ENCODE measurements at places on chromosomes 2 and 18.
A peak's percentile ranks its signal among the peaks of the same experiment; 100 is the strongest.

- no peak for DNase-seq
Measured at GRCh38 chr2:118847762-118848172, 319 bp upstream of the EN1 start.

DNA sequence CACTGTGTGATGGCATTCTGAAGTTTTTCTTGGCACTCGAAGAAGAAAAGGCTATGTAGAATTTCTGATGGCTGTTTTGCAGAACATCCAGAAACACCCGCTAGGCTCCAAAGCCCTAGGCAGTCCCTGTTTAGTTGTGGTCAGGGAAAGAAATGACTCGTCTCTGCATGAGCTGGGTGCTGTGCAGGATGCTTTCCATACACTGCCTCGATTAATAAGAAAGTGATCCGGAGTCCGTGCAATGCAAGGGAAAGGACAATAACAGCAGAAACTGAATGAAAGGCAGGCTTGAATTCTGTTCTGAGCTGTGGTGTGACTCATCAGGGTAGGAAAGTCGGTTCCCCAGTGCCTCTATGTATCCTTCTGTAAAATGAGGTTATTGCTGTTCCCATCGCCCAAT lies 18.7 kb downstream of the MAPRE3 start:
- no peak for DNase-seq

GRCh38 chr2:69634196-69634821 lies 9.2 kb downstream of the AAK1 start:
- no peak for DNase-seq

GRCh38 chr2:200781616-200782015 lies 30.1 kb upstream of the BZW1 start:
- DNase-seq = no peak

DNA sequence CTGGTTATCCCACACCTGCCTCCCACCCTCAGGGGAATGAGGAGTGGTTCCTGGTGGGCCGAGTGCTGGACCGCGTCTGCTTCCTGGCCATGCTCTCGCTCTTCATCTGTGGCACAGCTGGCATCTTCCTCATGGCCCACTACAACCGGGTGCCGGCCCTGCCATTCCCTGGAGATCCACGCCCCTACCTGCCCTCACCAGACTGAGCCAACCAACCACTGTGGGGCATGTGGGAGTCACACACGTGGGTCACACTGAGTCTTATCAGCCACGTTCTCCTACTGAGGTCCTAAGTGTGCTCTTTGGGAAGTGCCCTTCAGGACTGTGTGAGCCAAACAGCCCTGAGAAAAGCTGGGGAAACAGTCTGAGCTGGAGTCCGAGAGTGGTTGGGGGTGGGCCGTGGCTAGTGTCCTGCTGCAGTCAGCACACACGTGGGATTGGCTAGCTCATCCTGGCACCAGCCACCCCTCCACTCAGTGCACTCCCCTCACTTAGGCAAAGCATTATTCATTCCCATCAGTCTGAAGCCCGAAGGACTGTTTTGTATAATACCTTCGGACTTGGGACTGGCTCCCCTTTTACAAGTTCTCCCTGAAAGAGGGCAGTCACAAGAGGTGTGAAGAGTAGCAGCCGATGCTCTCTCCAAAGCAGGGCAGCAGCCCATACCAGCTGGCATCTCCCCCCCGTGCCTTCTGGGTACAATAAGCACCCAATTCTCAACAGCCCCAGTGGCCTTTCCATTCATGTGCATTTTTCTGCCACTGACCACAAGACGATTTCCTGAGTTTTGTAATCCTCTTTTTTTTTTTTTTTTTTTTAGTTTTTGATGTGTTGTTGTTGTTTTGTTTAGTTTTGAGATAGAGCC lies 4.6 kb downstream of the TIGD1 start:
- DNase-seq = no peak

- DNase-seq = no peak
Measured at GRCh38 chr2:184938221-184938985, 340.1 kb downstream of the ZNF804A start.

- DNase-seq = no peak
Measured at GRCh38 chr2:239774933-239775622, 250.1 kb downstream of the NDUFA10 start.

GRCh38 chr2:165280356-165280755 lies 41.1 kb downstream of the SCN2A start:
- DNase-seq = no peak

- DNase-seq = no peak
Measured at GRCh38 chr2:114259389-114259788, 183.1 kb upstream of the DPP10 start.

GRCh38 chr2:65326276-65326675 lies 98.6 kb downstream of the ACTR2 start:
- DNase-seq = no peak

DNA sequence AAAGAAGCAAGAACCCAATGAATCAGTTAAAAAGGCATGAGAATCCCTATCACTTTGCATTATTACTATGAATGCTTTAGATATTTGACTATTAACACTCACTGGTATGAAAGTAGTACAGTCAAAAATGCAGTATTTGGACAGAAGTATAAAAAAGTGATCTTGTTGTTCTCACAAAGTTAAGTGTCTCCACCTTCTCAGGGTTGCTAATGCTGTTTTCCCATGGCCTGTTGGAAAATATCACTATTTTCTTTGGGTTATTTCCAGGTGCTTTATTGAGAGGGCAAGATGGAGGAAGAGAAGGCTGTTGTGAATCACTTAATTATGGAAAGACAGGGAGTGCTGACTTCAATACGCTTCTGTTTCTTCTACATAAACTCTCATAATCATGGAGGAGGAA lies 13.6 kb upstream of the CREB1 start:
- DNase-seq = no peak

GRCh38 chr2:141941210-141941714 lies 189.6 kb downstream of the LRP1B start:
- no peak for DNase-seq

GRCh38 chr2:200716386-200716785 lies 95.3 kb upstream of the BZW1 start:
- DNase-seq = no peak

GRCh38 chr2:42054714-42055430 lies 7.1 kb downstream of the PKDCC start:
- no peak for DNase-seq

DNA sequence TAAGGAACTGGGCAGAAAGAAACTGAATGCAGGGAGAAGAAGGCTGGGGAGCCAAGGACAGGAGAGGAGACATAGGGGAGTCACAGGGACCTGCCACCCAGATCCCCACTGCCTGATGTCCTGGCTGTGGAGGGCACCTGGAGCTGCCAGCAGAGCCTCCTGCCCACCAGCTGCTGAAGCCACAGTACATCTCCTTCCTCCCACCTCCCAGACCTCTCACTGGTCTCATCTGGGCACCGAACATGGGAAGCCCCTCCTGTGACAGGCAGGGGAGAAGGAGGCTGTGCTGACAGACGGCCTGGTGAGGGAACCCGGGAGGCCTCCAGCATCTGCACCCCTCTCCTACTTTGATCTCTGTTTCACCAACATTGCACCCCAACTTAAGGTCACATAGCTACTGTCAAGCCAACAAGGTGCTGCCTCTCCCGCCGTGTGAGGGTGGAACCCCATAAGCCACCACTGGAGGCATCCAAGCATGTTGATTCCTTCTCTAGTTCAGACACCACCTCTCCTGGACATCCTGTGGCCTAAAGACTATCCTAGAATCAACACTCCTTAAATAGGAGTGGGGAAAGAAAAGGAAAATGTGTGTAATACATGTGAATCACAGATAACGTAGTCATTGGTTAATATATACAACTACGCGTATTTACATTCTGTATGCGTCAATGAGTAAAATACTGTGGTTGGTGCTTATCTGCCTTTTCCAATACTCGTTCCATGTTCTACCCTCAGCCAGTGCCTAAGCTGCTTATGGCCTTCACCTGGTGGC lies 3.5 kb upstream of the RNPEPL1 start:
- peak; percentile 33 for DNase-seq

- DNase-seq = no peak
Measured at GRCh38 chr2:66185497-66186054, 249.3 kb upstream of the MEIS1 start.

DNA sequence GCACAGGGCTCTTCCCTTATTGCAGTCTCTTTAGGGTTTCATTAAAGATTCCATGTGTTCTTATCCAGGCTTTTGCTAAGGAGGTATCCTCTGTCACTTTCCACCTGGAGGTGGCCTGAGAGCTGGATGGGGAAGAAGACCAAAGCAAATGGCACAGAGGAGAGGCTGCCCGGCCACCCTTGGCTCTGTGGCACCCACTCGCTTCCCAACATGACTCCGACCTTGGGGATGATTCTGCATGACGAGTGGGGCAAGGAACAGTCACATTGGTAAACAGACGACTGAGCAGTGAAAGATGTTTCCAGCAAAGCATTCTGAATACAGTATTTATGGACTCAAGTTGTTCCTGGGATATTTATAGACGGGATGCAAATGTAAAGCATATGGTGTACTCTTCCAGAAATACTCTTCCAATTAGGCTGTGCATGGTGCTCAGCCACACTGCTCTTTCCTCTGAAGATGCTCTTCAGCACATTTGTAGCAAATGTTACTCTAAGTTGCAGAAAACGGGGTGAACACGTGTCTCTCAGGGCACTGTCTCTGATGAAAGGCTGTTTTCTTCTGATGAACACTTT lies 377.1 kb upstream of the HS6ST1 start:
- DNase-seq = no peak

GRCh38 chr2:238220274-238220891 lies 16.9 kb upstream of the ILKAP start:
- DNase-seq = no peak

DNA sequence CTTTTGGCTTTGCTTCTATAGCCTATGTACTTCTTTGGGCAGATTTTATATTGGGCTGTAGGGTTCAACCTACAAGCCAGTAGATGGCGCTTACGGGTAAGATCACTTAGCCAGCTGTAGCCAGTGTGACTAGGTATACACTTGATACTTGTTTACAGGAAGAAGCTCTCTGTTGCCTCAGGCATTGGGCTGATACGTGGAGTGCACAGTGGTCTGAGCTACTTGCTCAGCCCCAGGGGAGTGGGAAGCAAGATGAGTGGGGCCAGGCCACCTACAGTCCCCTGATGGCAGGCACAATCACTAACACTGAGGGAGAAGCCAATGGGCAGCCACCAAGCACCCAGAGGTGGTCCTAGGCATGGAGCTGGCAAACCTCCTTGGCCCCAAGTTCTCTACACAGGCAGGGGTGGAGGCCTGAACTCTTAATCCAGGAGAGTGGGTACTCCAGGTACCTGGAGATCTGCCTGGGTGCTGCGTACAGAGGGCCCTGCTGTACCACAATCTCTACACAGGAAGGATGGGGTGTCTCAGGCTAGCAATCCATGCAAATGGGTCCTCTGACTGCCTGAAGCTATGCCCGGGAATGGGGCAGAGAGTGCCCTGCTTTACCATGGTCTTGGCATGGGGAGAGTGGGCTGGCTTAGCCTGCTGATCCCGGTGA lies 122.2 kb downstream of the NCOA1 start:
- peak; percentile 1 for DNase-seq

DNA sequence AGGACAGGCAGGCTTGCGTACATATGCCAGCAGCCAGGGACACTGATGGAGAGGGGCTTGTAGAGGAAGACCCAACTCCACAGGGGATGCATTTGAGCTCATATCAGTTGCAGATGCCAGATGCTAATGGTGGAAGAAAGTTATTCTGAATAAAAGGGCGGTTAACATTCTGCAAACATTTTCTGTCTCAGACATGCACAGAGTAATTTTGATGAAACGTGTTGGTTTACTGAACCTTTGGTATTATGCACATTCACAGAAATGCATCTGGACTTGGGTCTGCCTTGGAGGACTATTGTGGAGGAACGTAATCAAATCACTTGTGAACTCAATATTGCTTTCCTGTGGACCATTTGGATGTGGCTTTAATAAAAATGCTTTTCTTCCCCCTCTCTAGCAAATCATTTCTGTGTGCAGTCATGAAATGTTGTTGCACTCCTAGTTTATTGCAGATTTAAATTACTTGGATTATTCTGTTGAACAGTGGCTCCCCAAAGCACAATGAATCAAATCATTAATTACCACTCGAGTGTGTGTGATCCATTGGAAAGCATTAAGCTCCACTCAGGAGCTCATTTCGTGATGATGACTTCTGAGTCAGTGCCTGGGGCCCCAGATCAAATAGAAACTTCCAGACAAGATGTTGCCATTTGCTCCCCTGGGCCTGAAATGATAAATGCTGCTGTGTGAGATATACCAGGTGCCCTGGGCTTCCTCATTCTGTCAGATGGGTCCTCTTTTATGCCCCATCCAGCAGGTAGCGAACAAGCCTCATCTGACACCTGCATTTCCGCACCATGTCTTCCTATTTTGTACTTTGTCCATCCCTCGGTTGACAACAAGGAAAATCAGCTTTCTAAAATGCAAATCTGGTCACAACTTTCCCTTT lies 697.0 kb upstream of the HS6ST1 start:
- DNase-seq = no peak

DNA sequence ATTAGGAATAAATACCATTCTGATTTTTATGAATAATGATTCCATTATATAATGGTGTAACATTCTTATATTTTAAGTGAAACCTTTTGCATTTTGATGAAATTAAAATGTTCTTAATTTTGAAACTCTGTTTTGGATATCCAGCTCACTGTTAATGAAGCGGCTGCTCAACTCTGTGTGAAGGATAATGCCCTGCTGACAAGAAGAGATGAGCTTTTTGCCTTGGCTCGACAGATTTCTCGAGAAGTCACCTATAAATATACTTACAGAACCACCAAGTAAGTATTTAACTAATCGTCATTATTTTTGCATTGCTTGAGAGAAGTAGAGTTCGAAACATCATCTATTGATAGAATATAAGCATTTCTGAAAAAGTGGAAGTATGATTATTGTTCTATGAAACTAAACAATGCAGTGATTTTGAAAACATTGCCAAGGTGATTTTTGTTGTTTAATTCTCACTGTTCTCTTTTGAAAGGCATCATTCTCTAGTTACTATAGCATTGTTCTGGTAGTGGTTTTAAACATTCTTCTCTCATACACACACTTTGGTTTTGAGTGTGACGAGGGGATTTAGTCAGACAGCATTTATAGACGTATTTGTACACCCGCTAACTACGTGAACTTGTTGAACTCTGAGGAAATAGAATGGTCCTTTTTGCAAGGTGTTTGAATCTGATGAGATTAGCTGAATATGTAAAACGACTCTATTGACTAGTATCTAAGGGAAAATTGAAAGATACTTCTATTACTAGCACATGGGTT lies 21.5 kb downstream of the NAB1 start:
- DNase-seq = no peak

GRCh38 chr2:204129591-204130294 lies 193.2 kb downstream of the ICOS start:
- DNase-seq = no peak

DNA sequence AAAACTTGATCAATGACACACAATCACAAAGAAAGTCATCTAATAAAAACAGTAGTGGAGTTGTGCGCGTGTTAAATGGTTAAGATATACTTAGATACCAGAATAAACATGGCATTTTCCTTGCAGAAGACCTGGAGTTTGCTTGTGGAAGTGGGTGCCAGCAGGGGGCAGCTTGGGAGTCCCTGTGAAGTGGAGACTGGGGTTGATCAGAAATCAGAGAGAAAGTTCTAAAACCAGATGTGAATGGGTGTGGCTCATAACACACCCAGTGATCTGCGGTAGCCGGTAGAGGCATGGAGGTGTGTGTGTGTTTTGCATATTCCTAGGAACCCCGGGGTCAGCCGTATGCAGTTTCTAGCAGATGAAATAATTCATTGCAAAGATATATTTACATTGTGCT lies 300.1 kb upstream of the TRIB2 start:
- DNase-seq = peak; percentile 50

GRCh38 chr2:189763908-189764661 lies 1.5 kb upstream of the OSGEPL1 start:
- DNase-seq = no peak

- no peak for DNase-seq
Measured at GRCh38 chr18:21361307-21361880, 119.4 kb downstream of the GREB1L start.

Measured in T follicular helper cell (primary cell).